ENCODE measurements at places on chromosomes 5 and 9. TPM values are rescaled to one million over a fixed set of nuclear protein-coding genes. Genes with fewer than 3 reads are reported as not detected.

SPINK4 gene
- total RNA-seq: not detected

DNA sequence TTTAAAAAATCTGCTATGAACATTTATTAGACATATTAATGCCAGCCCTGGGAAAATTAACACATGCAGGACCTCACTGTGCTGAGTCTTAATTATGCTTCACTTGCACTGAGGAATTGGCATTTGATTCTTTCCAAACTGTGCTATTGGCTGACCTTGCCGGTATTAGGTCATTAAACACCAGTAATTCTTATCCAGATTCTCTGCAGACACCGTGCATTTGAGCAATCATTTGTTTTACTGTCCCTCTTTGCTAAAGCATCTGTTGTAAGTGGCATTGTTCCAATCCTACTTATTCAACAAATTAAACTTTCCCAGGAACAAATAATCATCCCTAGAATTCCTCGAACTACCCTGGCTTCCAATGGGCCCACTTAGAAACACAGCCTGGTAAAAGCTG lies 145.0 kb downstream of the SLC12A2 start:
- no peaks in the 10 kb centered on the region for H3K4me1 ChIP-seq
- DNase-seq: no peak
- H3K4me3 ChIP-seq: no peak overlapping the region
- H3K36me3 ChIP-seq: no peaks in the 10 kb centered on the region
- no peaks in the 10 kb centered on the region for H3K27me3 ChIP-seq
- no peak overlapping the region for H3K27ac ChIP-seq

DNA sequence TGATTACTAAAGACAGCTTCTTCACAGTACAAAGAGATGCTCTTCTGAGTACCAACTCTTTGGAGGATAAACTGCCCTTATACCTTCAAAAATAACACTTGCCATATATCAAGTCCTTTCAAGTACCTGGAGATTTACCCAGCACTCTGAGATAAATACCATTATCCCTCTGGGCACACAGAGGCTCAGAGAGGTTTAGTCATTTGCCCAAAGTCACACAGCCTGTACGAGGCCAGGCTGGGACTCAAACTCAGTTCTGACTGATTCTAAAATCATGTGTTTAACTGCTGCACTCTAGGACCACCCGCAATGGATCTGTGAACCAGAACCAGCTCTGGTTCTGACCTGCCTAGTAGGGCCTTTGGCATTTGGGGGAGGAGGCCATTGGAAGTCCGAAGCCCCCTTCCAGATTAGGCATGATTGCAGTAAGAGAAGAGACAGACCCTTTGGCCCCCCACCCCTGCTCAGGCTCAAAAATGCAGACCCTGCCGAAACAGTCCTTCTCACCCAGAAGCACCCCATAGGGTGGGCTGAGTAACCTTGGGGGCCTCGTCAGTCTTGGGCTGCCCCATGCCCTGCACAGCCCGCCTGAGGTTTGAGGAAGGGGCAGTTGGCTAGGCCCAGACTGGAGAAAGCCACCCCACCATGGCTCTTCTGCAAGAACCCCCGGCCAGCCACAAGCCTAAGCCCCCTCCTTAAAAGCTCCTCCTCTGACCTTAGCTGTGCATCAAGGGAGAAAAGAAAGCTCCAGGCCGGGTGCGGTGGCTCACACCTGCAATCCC lies 32.8 kb upstream of the IL17B start:
- no peak overlapping the region for H3K27ac ChIP-seq
- no peak for DNase-seq
- no peak overlapping the region for H3K4me3 ChIP-seq
- no peaks in the 10 kb centered on the region for H3K4me1 ChIP-seq
- no peaks in the 10 kb centered on the region for H3K36me3 ChIP-seq

- H3K4me1 ChIP-seq: peaks cover 6% of the 10 kb centered on the region
- H3K27ac ChIP-seq: no peak overlapping the region
- no peaks in the 10 kb centered on the region for H3K27me3 ChIP-seq
- DNase-seq: no peak
- no peak overlapping the region for H3K4me3 ChIP-seq
- H3K36me3 ChIP-seq: no peaks in the 10 kb centered on the region
These were observed 196.5 kb downstream of the CRB2 start for GRCh38 chr9:123552530-123552929.

DNA sequence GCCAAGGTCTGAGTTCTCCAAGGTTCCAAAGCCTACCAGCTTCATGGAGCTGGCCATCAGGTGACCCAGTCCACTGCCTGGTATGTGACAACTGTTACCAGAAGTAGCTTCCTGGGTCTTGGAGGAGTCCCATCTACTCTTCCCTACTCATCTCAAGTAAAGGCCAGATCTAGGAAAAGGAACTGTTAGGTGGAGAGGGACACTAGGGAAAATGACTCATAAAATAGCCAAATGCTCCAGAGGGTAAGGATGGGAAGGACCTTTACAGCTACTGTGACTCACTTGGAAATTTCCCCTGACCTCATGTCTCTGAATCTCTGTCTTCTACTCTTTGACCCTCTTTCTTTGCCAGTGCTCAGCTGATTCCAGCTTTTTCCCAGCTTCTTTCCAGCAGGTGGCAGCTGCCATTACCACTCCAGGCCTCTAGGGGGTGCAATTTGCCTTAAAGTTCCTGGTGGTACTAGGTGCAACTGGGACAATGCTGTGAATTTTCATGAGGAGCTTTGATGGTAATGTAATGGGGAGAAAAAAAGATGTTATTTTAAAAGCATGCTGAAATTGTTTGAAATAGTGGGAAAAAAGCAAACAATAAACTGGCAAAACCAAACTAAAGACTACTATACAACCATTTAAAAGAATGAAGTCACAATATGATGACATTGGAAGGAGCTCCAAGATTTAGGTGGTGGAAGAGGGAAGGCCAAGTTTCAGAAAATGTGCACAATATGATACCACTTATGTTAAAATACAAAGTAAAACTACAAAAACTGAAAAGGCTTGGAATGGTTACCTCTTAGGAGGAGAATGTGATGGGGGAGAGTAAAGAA lies 27.1 kb upstream of the MYORG start:
- no peaks in the 10 kb centered on the region for H3K4me1 ChIP-seq
- peaks cover 23% of the 10 kb centered on the region for H3K36me3 ChIP-seq
- no peak overlapping the region for H3K27ac ChIP-seq

GRCh38 chr5:74613283-74613682 lies 27.2 kb downstream of the ENC1 start:
- no peak for DNase-seq
- H3K4me3 ChIP-seq: no peak overlapping the region
- H3K36me3 ChIP-seq: no peaks in the 10 kb centered on the region
- H3K27ac ChIP-seq: no peak overlapping the region

DNA sequence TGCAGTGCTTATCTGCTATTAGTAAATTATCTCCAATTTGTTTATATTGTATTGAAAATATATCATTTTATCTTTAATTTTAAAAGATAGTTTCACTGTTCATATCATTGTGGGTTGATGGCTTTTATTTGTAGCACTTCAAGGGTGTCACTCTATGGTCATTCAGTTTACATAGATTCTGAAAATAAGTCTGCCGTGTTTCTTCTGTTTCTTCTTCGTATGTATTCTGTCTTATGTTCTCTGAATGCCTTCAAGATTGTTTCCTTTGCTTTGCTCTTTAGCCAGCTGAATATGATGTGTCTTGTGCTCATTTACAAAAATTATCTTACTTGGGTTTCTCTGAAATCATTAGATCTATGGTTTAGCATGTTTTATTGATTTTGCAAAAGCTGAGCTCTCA lies 359.9 kb downstream of the CYLC2 start:
- H3K4me3 ChIP-seq: no peak overlapping the region
- DNase-seq: no peak
- H3K4me1 ChIP-seq: no peaks in the 10 kb centered on the region
- H3K36me3 ChIP-seq: no peaks in the 10 kb centered on the region

SH3PXD2B gene
- 66.3 TPM for total RNA-seq

- no peaks in the 10 kb centered on the region for H3K4me1 ChIP-seq
- H3K4me3 ChIP-seq: no peak overlapping the region
- no peaks in the 10 kb centered on the region for H3K27me3 ChIP-seq
- no peaks in the 10 kb centered on the region for H3K36me3 ChIP-seq
These were observed 12.0 kb downstream of the INIP start for GRCh38 chr9:112705768-112706427.

PITX1 gene
- 0.42 TPM for total RNA-seq

NCBP1 gene
- 45.3 TPM for total RNA-seq

ANKRD18A gene
- 0.21 TPM for total RNA-seq

DNA sequence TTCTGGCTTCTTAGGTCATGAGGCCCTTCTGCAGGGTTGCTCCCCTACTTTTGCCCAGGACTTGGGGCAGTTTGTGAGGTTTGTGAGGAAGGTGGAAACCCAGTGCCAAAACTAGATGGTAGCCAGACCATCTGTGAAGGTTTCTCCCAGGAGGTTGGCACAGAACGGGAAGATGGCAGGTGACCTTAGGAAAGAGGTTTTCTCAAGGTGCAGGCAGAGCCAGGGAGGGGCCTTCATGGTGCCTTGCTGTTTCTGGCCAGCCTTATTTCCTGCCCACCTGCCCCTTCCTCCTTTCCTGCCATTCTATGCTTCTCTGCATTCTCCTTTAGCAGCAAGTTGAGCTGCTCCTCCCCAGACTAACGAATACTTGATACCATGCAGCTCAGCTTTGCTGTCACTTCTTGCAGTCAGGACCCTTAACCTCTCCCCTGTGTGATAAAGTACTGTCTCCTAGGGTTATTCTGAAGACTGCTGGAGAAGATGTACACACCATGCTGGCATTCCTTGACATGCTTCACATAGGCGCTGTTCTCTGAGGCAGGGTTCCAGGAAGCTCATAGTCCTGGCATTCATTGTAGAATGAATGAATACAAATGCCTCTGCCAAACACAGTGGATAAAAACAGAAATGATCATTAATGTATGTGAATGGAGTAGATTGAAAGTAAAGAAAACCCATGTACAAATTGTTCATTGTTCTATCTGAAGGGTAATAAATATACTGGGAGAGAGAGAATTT lies 154.3 kb downstream of the KDM4C start:
- H3K4me3 ChIP-seq: no peak overlapping the region
- H3K4me1 ChIP-seq: no peaks in the 10 kb centered on the region
- H3K36me3 ChIP-seq: no peaks in the 10 kb centered on the region
- no peak for DNase-seq

DNA sequence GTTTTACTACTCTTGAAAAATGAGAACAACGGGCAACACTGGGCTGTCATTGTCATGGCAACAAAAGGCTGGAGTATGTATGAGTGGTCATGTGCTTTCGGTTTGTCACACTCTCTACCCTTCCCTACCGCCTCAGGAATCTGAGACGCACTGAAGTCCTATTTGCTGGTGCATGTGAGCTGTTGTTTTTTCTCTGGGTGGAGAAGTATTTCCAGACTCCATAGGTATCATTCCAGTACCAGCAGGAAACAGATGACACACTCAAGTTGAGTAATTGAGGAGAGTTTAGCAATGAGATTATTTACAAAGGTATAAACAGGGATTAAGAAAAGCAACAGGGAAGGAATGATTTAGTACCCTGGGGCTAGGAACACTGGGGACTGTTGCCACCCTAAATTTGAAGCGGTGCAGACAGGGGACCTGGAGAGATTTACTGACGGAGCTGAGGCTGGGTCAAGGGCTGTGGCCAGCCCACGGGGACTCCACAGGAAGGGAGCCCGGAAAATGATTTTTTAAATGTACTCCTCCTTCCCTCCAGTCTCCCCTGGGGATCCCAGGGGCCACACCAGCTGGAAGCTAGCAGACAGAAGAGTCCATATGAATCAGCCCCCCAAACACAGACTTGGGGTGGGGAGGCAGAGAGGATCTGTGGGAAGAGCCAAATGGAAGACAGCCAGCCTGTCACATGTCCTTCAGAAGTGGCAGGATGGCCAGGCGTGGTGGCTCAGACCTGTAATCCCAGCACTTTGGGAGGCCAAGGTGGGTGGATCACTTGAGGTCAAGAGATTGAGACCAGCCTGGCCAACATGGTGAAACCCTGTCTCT lies 13.2 kb upstream of the ZBTB43 start:
- H3K27me3 ChIP-seq: peaks cover 30% of the 10 kb centered on the region
- H3K27ac ChIP-seq: no peak overlapping the region
- no peaks in the 10 kb centered on the region for H3K36me3 ChIP-seq
- H3K4me3 ChIP-seq: no peak overlapping the region

- no peak overlapping the region for H3K4me3 ChIP-seq
- no peak for DNase-seq
- H3K4me1 ChIP-seq: no peaks in the 10 kb centered on the region
- H3K27ac ChIP-seq: no peak overlapping the region
- H3K27me3 ChIP-seq: no peaks in the 10 kb centered on the region
These were observed 151.5 kb upstream of the SMC2 start for GRCh38 chr9:103942651-103943050.

SLC35A4 gene
- 60.9 TPM for total RNA-seq

GRCh38 chr5:160260006-160260775 lies 30.9 kb downstream of the FABP6 start:
- peaks cover 30% of the 10 kb centered on the region for H3K4me1 ChIP-seq
- H3K4me3 ChIP-seq: no peak overlapping the region
- no peaks in the 10 kb centered on the region for H3K27me3 ChIP-seq
- no peak for DNase-seq

GRCh38 chr5:168086104-168086610 lies 205.3 kb upstream of the WWC1 start:
- no peaks in the 10 kb centered on the region for H3K27me3 ChIP-seq
- H3K27ac ChIP-seq: no peak overlapping the region
- H3K4me3 ChIP-seq: no peak overlapping the region
- DNase-seq: no peak
- no peaks in the 10 kb centered on the region for H3K36me3 ChIP-seq

GRCh38 chr5:108003178-108003577 lies 332.4 kb upstream of the EFNA5 start:
- H3K36me3 ChIP-seq: no peaks in the 10 kb centered on the region
- H3K4me3 ChIP-seq: no peak overlapping the region
- H3K27ac ChIP-seq: no peak overlapping the region
- H3K4me1 ChIP-seq: peaks cover 3% of the 10 kb centered on the region
- peak; percentile 76 for DNase-seq

FGD3 gene
- total RNA-seq: not detected

DNA sequence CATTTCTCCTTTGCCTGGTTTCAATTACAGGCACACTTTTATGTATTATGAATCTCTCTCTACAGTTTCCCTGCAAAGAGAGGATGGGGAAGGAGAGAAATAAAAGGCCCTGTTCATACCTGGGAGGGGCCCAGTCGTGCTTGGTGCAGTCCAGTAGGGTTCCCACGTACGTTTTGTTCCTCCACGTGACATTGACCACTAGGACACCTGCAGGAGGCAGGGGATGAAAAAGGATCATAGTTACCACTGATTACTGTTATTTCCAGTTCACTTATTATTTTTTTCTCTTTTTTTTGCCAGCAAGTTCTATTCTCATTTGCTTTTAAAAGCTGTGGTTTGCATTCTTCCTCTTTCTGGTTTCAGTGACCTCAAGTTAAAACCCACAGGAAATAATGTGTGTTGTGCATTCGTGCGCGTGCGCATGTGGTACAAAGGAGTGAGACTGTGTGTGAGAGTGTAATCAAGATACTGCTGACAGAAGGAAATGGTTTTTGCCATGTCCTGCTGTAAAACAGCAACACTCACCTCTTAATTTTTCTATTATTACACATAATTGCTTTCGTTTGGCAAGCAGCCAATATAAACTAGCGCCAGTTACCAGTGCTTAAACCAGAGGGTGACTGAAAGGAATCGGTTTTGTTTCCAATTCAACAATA lies 96.8 kb downstream of the ZNF608 start:
- H3K27ac ChIP-seq: peak overlapping the region; percentile 92
- peaks cover 7% of the 10 kb centered on the region for H3K36me3 ChIP-seq
- H3K27me3 ChIP-seq: no peaks in the 10 kb centered on the region

- no peaks in the 10 kb centered on the region for H3K4me1 ChIP-seq
- peaks cover 9% of the 10 kb centered on the region for H3K27me3 ChIP-seq
- H3K27ac ChIP-seq: no peak overlapping the region
- no peak for DNase-seq
These were observed 76.2 kb downstream of the TSPAN17 start for GRCh38 chr5:176723440-176723839.

- H3K27me3 ChIP-seq: no peaks in the 10 kb centered on the region
- H3K36me3 ChIP-seq: no peaks in the 10 kb centered on the region
- no peak for DNase-seq
- no peak overlapping the region for H3K4me3 ChIP-seq
These were observed 3.5 kb upstream of the SMC2 start for GRCh38 chr9:104090578-104090977.

Data from endothelial cell of umbilical vein (primary cell).